ENCODE measurements at places on chromosomes 11 and 22. TPM values are rescaled to one million over a fixed set of nuclear protein-coding genes. Genes with fewer than 3 reads are reported as not detected.

Gene PARVG
- total RNA-seq = 0.11 TPM

Gene ALG12
- 15.4 TPM for total RNA-seq

Gene RFPL1
- total RNA-seq = 0.09 TPM

Gene MRGPRE
- total RNA-seq = not detected

Gene MUC15
- not detected for total RNA-seq

Gene UBQLNL
- not detected for total RNA-seq

Gene HEPN1
- not detected for total RNA-seq

Gene MS4A4E
- total RNA-seq = not detected

Gene SPECC1L
- total RNA-seq = 68.8 TPM

Gene TEX12
- not detected for total RNA-seq

Gene PSMA1
- total RNA-seq = 155 TPM

Gene ATXN10
- total RNA-seq = 77.9 TPM

Gene FJX1
- 25.7 TPM for total RNA-seq

Gene TREH
- total RNA-seq = not detected

Gene KCNE3
- total RNA-seq = 0.11 TPM

Gene BTG4
- total RNA-seq = not detected

Gene OR51V1
- not detected for total RNA-seq

Gene CRYBB3
- 0.17 TPM for total RNA-seq

Gene VPREB1
- total RNA-seq = not detected

Gene CASP5
- not detected for total RNA-seq

Gene MED19
- 9.3 TPM for total RNA-seq

Gene OR10G7
- not detected for total RNA-seq

Gene PATE4
- total RNA-seq = not detected

Gene MAPK8IP1
- 2.0 TPM for total RNA-seq

Gene UBASH3B
- total RNA-seq = 2.5 TPM

Gene UPB1
- total RNA-seq = 0.09 TPM

Gene KIRREL3
- not detected for total RNA-seq

Gene C1QTNF5
- total RNA-seq = 80.2 TPM

Gene SPI1
- not detected for total RNA-seq

Gene GDPD4
- total RNA-seq = not detected

Gene MMP12
- not detected for total RNA-seq

Gene CARD18
- not detected for total RNA-seq

Gene PRMT3
- total RNA-seq = 11.4 TPM

Gene MAPK1
- total RNA-seq = 45.7 TPM

Gene F2
- total RNA-seq = not detected

Gene NCAM1
- 0.54 TPM for total RNA-seq

Gene SELENOM
- total RNA-seq = 15.4 TPM

Gene PIH1D2
- total RNA-seq = 0.69 TPM

Gene BATF2
- total RNA-seq = 0.54 TPM

Gene MIAT
- 0.69 TPM for total RNA-seq

Gene DDX10
- 64.6 TPM for total RNA-seq

Gene SCGB1D2
- total RNA-seq = not detected

Gene CHRM1
- total RNA-seq = not detected

Gene DEPDC7
- 0.11 TPM for total RNA-seq

Gene SULT4A1
- total RNA-seq = 0.26 TPM

Gene GLYAT
- total RNA-seq = not detected

Gene MUC5AC
- total RNA-seq = not detected

Gene CD3G
- not detected for total RNA-seq

Gene CCDC188
- total RNA-seq = 5.2 TPM

Gene DPP3
- 42.4 TPM for total RNA-seq

All from dermis lymphatic vessel endothelial cell (primary cell).